SK-N-SH (cell line): ENCODE measurements at places on chromosomes 11 and 22.

DNA sequence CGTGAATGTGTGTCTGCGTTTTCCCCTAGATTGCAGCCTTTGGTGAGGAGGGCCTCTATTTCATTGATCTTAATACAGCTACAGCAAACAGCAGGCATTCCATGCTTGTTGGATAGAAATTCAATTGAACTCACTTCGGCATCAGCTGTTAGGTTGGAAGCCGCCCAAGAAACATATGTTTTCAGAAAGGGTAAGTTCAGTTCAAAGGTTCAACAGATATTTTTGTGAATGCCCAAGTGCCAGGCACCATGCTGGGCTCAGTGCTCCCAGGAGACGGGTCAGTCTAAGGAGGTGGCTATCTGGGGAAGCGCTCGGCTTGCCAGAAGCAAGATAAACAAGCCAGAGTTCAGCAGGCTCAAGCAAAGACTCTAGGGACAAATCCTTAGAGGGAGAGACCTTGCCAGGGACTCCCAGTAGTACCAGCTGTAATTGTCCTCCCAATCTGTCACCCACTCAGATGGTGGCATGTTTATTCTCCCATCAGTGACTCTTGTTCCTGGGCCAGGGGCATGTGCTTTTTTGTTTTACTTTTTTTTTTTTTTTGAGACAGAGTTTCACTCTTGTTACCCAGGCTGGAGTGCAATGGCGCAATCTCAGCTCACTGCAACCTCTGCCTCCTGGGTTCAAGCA lies 64.5 kb upstream of the LARGE1 start:
- no peak overlapping the region for H3K27ac ChIP-seq
- H3K36me3 ChIP-seq = no peaks in the 10 kb centered on the region
- H3K4me3 ChIP-seq = no peak overlapping the region
- no peaks in the 10 kb centered on the region for H3K4me1 ChIP-seq

- H3K4me1 ChIP-seq = no peaks in the 10 kb centered on the region
- H3K36me3 ChIP-seq = no peaks in the 10 kb centered on the region
- DNase-seq = no peak
- H3K27ac ChIP-seq = no peak overlapping the region
- no peak overlapping the region for H3K4me3 ChIP-seq
- no peaks in the 10 kb centered on the region for H3K27me3 ChIP-seq
Observed at GRCh38 chr11:80856066-80856465, 1415.2 kb upstream of the TENM4 start.

DNA sequence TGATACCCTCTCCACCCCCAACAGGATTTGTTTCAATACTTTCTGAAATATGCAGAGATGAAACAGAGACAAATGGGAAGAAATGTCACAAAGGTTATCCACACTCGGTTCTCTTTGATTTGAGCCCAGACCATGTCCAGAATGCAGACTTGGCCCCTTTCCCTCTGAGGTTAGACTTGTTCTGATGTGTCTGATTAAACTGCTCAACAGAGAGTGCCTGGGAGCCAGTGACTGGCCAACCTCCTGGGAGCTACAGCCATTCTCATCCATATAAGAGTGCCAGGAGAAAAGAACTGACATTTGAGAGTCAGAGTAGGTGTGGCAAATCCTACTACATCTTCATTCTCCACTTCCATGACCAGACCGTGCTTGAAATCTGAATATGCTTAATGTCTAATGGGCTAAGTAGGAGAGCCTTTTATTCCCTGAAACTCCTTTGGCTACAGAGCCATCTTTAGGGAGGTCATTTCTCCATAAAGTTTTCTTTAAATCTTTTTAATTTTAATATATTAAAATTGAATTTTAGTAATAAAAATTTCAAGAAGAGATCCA lies 201.4 kb downstream of the BLID start:
- H3K27me3 ChIP-seq = no peaks in the 10 kb centered on the region
- no peak overlapping the region for H3K4me3 ChIP-seq
- no peak for DNase-seq

- H3K27ac ChIP-seq = no peak overlapping the region; the same call in 1 of the 2 replicates
- peak overlapping the region; percentile 64 for H3K4me3 ChIP-seq
- peaks cover 14% of the 10 kb centered on the region; the same call in 1 of the 2 replicates for H3K4me1 ChIP-seq
Observed at GRCh38 chr22:38271927-38272372, 860 bp downstream of the TMEM184B start.

DNA sequence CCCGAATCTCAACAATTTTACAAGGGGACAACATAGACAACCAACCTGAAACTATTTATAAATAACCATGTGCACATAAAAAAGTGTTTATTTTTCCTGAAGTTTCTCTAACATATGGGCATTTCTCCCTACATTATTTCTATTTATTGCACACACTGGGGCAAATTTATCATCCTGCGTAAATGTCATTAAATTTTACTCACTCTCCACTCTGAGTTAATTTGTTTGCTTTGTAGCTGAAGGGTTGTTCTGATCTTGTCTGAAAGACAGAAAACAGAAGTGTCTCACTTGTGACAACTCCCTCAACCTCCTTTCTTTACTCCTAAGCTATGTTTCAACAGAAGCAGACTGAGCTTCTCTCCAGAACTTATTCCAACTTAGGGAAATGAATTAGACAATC lies 194.2 kb downstream of the HIPK3 start:
- no peak for DNase-seq
- H3K4me1 ChIP-seq = peaks cover 9% of the 10 kb centered on the region
- H3K4me3 ChIP-seq = no peak overlapping the region
- H3K27ac ChIP-seq = peak overlapping the region; percentile 90; the same call in 1 of the 2 replicates
- H3K36me3 ChIP-seq = no peaks in the 10 kb centered on the region

GRCh38 chr22:20095521-20095920 lies 15.5 kb downstream of the DGCR8 start:
- peaks cover 78% of the 10 kb centered on the region for H3K36me3 ChIP-seq
- no peaks in the 10 kb centered on the region for H3K27me3 ChIP-seq
- no peak overlapping the region for H3K27ac ChIP-seq
- DNase-seq = no peak
- H3K4me1 ChIP-seq = no peaks in the 10 kb centered on the region

- DNase-seq = no peak
- no peak overlapping the region for H3K4me3 ChIP-seq
- H3K4me1 ChIP-seq = no peaks in the 10 kb centered on the region
- no peaks in the 10 kb centered on the region for H3K27me3 ChIP-seq
Observed at GRCh38 chr22:42726811-42727210, 6.1 kb upstream of the A4GALT start.

DNA sequence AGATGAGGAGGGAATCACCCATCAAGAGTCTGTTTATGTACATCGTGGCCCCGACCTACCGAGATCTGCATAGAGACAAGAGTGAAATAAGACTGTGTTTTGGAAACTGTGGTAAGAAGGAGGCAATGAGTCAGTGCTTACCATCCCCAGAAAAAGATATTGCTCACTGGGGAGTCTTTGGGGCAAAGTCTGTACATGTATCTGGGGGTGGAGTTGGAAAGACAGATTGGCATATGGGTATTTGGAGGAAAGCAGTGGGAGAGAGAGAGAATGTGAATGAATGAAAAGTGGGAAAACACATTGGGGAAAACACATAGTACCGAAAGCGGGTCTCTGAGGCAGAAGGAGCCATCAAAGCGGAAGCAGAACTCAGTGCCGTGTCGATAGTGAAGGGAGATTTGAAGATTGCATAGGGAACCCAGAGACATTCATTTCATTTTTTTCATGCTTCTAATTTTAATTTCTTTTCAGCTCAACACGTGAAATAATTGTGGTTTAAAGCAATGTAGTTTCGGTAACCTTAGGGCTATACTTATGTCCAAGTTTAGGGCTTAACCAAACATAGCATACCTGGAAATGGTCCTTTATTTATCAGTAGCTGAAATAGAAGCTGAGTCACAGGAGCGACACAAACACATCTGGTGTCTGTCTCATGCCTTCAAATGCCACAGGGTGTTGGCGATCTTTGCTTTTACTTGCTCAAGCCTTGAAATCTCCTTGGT lies 98.6 kb upstream of the CD44 start:
- H3K27me3 ChIP-seq = no peaks in the 10 kb centered on the region
- no peaks in the 10 kb centered on the region for H3K36me3 ChIP-seq
- no peak for DNase-seq
- peaks cover 22% of the 10 kb centered on the region; the same call in 1 of the 2 replicates for H3K4me1 ChIP-seq
- no peak overlapping the region for H3K4me3 ChIP-seq

GRCh38 chr11:36743039-36743438 lies 145.0 kb upstream of the RAG2 start:
- no peaks in the 10 kb centered on the region for H3K36me3 ChIP-seq
- H3K27ac ChIP-seq = no peak overlapping the region
- no peak for DNase-seq
- peaks cover 3% of the 10 kb centered on the region; the same call in 1 of the 2 replicates for H3K4me1 ChIP-seq

DNA sequence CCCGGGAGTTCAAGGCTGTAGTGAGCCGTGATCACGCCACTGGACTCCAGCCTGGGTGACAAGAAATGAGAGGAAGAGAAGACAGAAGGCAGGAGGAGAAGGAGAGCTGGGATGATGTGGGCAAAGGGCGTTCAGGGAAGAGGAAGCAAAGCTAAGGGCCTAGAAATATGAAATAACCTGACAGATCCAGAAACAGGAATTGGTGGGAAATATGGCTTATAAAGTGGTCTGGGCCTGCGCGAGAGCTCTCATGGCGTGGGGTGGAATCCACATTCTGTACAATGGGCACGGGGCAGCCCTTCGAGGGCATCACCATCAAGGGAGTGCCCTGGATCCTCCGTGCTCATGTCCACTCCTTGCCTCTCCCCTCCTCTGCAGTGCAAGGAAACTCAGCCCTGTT lies 46.8 kb upstream of the RASSF10 start:
- no peak for DNase-seq
- no peak overlapping the region for H3K27ac ChIP-seq
- no peaks in the 10 kb centered on the region for H3K27me3 ChIP-seq
- H3K36me3 ChIP-seq = no peaks in the 10 kb centered on the region
- no peaks in the 10 kb centered on the region; the same call in 1 of the 2 replicates for H3K4me1 ChIP-seq

GRCh38 chr22:45884201-45885062 lies 92.5 kb downstream of the WNT7B start:
- H3K4me3 ChIP-seq = no peak overlapping the region
- H3K4me1 ChIP-seq = peaks cover 24% of the 10 kb centered on the region; the same call in 1 of the 2 replicates
- H3K27me3 ChIP-seq = no peaks in the 10 kb centered on the region
- no peaks in the 10 kb centered on the region for H3K36me3 ChIP-seq
- peak; percentile 72 for DNase-seq
- no peak overlapping the region for H3K27ac ChIP-seq

- peaks cover 12% of the 10 kb centered on the region; the same call in 1 of the 2 replicates for H3K4me1 ChIP-seq
- no peaks in the 10 kb centered on the region for H3K36me3 ChIP-seq
- no peak for DNase-seq
- no peak overlapping the region for H3K4me3 ChIP-seq
- H3K27ac ChIP-seq = no peak overlapping the region
Observed at GRCh38 chr11:70129051-70129592, 51.0 kb downstream of the ANO1 start.

GRCh38 chr11:79794057-79794456 lies 353.2 kb upstream of the TENM4 start:
- no peak overlapping the region for H3K4me3 ChIP-seq
- no peaks in the 10 kb centered on the region for H3K4me1 ChIP-seq
- no peak for DNase-seq
- no peaks in the 10 kb centered on the region for H3K36me3 ChIP-seq
- no peaks in the 10 kb centered on the region for H3K27me3 ChIP-seq

DNA sequence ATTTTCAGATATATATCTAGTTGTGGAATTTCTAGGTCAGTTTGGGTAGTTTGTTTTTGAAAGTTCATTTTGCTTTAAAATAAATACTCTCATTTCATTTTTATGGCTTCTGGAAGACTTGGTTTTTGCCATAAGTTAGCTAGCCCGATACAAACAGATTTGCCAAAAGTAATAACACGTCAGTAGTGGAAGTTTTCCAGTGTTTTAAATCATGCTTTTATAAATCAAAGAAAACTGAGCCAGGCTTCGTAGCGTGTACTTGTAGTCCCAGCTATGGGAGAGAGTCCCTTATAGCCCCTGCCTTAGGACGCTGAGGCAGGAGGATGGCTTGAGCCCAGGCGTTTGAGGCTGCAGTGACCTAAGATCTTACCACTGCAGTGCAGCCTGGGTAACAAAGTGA lies 21.7 kb upstream of the MICALL1 start:
- H3K36me3 ChIP-seq = peaks cover 65% of the 10 kb centered on the region
- DNase-seq = no peak
- H3K4me3 ChIP-seq = no peak overlapping the region
- peak overlapping the region; percentile 6; the same call in 1 of the 2 replicates for H3K27ac ChIP-seq

DNA sequence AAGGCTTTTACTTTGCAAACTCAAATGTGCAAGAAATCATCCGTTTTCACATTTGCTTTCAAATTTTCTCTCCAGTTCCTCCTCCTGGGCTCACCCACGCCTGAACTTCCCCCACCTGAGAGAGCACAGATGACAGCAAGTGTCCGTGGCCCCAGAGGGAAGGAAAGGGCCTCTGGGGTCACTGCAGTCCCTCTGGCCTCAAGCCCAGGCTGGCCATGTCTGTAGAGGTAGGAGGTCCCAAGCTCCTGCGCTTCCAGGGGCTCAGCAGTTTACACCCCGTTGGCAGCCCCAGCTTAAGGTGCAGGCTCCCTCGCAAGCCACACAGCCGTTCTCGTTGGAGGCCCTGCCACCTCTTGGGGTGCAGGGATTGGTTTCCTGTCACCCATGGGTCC lies 40.5 kb upstream of the PRDM11 start:
- peaks cover 4% of the 10 kb centered on the region; the same call in 1 of the 2 replicates for H3K4me1 ChIP-seq
- H3K36me3 ChIP-seq = no peaks in the 10 kb centered on the region
- H3K4me3 ChIP-seq = no peak overlapping the region

DNA sequence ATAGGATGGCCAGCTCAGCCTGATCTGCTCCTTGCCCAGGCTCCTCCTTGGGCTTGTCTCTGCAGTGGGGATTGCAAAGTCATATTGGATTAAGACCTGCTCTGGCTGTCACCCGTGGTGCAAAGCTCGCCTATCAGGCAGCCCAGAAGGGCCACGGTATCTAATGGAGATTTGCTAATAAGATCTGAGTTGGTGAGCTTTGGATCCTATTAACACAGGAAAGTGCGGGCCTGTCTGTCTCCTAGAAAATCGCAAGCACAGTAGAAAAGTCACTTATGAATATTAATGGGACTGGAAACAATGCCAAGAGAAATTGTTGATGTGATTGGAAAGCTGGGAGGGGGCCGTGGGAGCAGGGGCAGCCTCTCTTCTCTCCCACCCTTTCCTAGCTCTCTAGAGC lies 72.8 kb downstream of the CHST1 start:
- peaks cover 7% of the 10 kb centered on the region; the same call in 1 of the 2 replicates for H3K4me1 ChIP-seq
- H3K4me3 ChIP-seq = no peak overlapping the region
- DNase-seq = no peak

GRCh38 chr11:37811349-37811748 lies 1213.3 kb upstream of the RAG2 start:
- no peaks in the 10 kb centered on the region for H3K27me3 ChIP-seq
- no peak overlapping the region for H3K4me3 ChIP-seq
- no peak overlapping the region for H3K27ac ChIP-seq

GRCh38 chr22:49965091-49966040 lies 4.8 kb downstream of the PIM3 start:
- H3K27ac ChIP-seq = no peak overlapping the region
- DNase-seq = peak; percentile 19
- no peaks in the 10 kb centered on the region for H3K27me3 ChIP-seq
- H3K4me1 ChIP-seq = peaks cover 35% of the 10 kb centered on the region; the same call in 1 of the 2 replicates

GRCh38 chr11:120718171-120718570 lies 206.6 kb downstream of the GRIK4 start:
- no peaks in the 10 kb centered on the region; the same call in 1 of the 2 replicates for H3K27me3 ChIP-seq
- no peaks in the 10 kb centered on the region for H3K4me1 ChIP-seq
- no peak overlapping the region for H3K4me3 ChIP-seq
- DNase-seq = no peak
- H3K36me3 ChIP-seq = no peaks in the 10 kb centered on the region
